ENCODE measurements at places on chromosomes 7 and 10.
A peak's percentile ranks its signal among the peaks of the same experiment; 100 is the strongest.

DNA sequence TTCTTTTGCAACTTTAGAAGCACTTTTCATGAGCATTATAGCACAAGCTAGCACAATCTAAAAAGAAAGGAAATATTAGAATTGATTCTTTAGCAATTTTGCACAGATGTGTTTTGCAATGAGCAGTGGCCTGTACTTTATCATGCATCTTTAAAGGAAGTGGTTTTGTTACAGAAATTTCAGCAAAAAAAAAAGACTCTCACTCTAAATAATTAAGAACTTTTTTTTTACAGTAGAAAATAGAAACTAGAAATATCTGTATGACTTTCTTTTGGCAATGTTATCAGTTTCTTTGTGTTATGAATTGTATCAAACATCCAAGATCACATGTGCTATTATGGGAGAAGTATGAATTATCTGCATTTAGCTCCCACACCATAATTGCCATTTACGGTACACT lies 195.7 kb upstream of the KLF6 start:
- peaks cover 5% of the 10 kb centered on the region for H3K36me3 ChIP-seq
- no peak overlapping the region for H3K27ac ChIP-seq
- DNase-seq: no peak
- no peak overlapping the region for H3K4me3 ChIP-seq
- peaks cover 2% of the 10 kb centered on the region for H3K4me1 ChIP-seq

DNA sequence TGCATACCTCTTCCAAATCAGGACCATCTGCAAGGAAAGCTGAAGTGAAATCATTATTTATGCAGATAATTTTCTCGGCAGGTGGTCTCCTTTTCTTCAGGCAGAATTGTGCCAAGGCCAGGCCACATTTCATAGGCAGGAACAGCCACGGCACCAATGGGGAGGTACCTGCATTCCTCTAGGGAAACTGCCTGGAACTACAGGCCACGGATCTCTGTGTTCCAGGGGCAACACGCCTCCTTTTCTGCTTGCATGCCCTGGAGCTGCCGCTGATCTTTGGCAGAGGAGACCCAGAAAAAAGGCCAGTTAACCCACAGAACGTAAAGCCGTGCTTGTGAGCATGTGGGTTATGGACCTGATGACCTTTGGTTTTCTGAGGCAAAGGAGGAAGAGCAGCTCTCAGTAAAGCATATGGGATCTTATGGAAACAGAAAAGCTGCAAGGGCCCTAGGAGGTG lies 111.2 kb upstream of the KIAA1217 start:
- DNase-seq: no peak
- H3K27ac ChIP-seq: no peak overlapping the region
- peaks cover 7% of the 10 kb centered on the region for H3K36me3 ChIP-seq
- H3K4me3 ChIP-seq: no peak overlapping the region
- peaks cover 3% of the 10 kb centered on the region for H3K27me3 ChIP-seq

- no peak for DNase-seq
- H3K27me3 ChIP-seq: peaks cover 2% of the 10 kb centered on the region
- no peaks in the 10 kb centered on the region for H3K36me3 ChIP-seq
Measured at GRCh38 chr7:44561962-44562621, 11.6 kb downstream of the DDX56 start.

DNA sequence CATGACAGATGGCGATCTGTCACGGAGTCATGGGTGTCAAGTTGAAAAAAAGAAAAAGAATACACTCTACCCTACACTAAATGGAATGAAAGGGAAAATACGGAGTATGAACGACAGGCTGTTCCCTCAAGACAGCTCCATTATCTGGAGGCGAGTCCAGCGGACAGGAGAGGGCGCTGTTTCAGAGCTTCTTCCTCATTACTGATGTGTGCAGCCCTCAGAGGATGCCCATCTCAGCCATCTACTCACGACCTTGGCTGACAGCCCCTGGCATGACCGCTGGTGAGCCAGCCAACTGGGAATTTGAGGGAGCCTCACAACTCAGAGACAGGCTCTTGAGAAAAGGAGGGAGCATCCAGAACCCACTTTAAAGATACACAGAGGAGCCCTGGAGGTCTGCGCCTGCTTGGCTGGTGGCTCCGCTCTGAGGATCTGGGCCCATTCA lies 49.6 kb upstream of the SMNDC1 start:
- peaks cover 6% of the 10 kb centered on the region for H3K4me1 ChIP-seq
- H3K36me3 ChIP-seq: no peaks in the 10 kb centered on the region
- H3K4me3 ChIP-seq: no peak overlapping the region
- peaks cover 7% of the 10 kb centered on the region for H3K27me3 ChIP-seq
- H3K27ac ChIP-seq: no peak overlapping the region

GRCh38 chr10:78577712-78578111 lies 491.1 kb upstream of the ZMIZ1 start:
- H3K4me3 ChIP-seq: no peak overlapping the region
- DNase-seq: no peak
- H3K27me3 ChIP-seq: no peaks in the 10 kb centered on the region

DNA sequence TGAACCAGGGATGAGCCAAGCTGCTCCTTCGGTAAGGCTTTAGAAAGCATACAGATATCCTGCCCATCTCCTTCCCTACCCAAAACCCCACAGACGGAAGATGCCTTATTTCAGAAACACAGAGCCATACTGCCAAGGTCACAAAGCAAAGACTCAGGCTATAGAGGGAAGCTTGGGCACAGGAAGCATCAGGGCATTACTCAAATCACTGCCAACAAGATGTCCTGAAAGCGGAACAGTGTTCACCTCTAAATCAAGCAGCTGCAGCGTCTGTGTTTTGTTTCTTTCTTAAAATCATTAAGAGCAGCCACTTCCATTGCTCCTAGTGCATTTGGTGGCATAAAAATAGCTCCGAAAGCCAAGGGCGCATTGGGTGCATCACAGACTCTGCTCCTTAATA lies 307.3 kb downstream of the SORCS1 start:
- H3K4me3 ChIP-seq: no peak overlapping the region
- H3K4me1 ChIP-seq: no peaks in the 10 kb centered on the region
- peaks cover 15% of the 10 kb centered on the region for H3K36me3 ChIP-seq
- H3K27ac ChIP-seq: no peak overlapping the region
- DNase-seq: no peak

DNA sequence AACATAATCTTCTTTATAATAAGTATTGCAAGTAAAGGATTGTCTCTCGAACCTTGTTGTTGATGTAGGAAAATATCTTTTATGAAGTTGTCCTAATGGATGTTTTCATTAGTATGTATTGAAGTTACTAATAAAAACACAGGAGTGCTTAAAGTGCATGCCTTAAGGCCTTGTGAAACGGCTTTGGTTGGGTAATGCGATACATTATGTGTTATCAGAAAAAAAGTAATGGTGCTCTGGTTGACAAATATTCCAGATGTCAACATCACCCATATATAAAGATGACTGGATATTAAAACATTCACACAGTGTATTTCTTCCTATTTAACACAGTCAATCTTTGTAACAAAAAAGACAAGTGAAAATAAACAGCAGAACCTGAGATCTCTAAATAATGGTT lies 310.7 kb downstream of the PRKG1 start:
- DNase-seq: no peak
- no peaks in the 10 kb centered on the region for H3K4me1 ChIP-seq
- H3K4me3 ChIP-seq: no peak overlapping the region
- H3K27ac ChIP-seq: no peak overlapping the region

DNA sequence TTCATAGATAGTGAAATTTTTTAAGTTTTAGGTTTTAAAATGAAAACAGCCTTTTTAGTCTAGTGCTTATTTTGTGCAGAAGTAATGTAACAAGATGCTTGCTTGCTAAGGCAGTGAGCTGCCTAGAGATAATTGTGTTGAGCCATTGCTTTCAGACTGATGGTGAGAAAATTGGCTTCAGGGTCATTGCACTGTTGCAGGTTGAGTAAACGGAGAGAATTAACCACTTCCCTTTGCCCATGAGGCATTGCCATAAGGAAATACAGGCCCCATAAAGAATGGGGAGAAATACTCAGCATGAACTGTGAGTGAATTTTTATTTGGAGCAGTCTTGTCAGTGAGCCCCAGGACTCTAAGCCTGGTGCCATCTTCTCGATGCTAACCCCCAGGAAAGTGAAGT lies 140.5 kb downstream of the LRRC4 start:
- H3K27ac ChIP-seq: no peak overlapping the region
- H3K27me3 ChIP-seq: peaks cover 5% of the 10 kb centered on the region
- H3K4me1 ChIP-seq: peaks cover 44% of the 10 kb centered on the region
- no peaks in the 10 kb centered on the region for H3K36me3 ChIP-seq

DNA sequence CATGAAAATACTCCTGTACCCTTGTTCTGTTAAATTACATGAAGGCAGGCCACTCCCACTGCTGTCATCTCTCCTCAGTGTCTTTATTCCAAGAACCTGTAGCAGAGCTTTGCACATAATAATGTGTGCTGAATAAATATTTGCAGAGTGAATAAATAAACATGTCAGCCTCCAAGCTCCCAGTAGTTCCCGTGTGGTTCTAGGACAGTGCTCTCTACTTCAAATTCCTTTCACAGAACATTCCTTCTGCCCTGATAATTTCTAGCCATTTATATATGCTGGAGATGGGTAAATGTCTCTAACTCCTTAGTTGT lies 20.3 kb upstream of the HYAL4 start:
- H3K4me3 ChIP-seq: no peak overlapping the region
- H3K27ac ChIP-seq: no peak overlapping the region
- H3K4me1 ChIP-seq: no peaks in the 10 kb centered on the region
- peaks cover 1% of the 10 kb centered on the region for H3K27me3 ChIP-seq
- H3K36me3 ChIP-seq: no peaks in the 10 kb centered on the region

DNA sequence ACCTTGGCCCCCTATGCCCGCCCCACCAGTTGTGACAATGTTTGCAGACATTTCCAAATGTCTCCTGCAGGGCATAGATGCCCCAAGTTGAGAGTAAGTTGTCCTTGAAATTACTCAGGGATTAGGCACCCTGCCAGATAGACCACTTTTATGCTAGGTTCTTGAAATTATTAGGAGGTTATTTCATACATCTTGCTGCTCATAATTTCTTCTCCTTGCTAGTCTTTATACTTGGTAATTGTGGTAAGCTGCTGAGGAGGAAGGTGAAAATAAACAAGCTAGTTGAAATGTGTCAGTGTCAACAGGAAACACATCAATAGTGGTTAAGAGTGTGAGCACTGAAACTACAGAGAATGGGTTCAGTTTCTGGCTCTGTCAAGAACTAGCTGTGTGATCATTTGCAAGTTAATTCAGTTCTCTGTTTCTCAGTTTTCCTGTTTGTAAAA lies 63.7 kb upstream of the AOAH start:
- no peak overlapping the region for H3K27ac ChIP-seq
- H3K36me3 ChIP-seq: no peaks in the 10 kb centered on the region
- H3K4me1 ChIP-seq: peaks cover 22% of the 10 kb centered on the region
- DNase-seq: no peak
- H3K27me3 ChIP-seq: no peaks in the 10 kb centered on the region
- H3K4me3 ChIP-seq: no peak overlapping the region

GRCh38 chr7:151384352-151384697 lies 25.5 kb downstream of the WDR86 start:
- peaks cover 5% of the 10 kb centered on the region for H3K36me3 ChIP-seq
- no peak overlapping the region for H3K4me3 ChIP-seq
- H3K27ac ChIP-seq: no peak overlapping the region
- peaks cover 19% of the 10 kb centered on the region for H3K27me3 ChIP-seq
- peaks cover 12% of the 10 kb centered on the region for H3K4me1 ChIP-seq
- no peak for DNase-seq

DNA sequence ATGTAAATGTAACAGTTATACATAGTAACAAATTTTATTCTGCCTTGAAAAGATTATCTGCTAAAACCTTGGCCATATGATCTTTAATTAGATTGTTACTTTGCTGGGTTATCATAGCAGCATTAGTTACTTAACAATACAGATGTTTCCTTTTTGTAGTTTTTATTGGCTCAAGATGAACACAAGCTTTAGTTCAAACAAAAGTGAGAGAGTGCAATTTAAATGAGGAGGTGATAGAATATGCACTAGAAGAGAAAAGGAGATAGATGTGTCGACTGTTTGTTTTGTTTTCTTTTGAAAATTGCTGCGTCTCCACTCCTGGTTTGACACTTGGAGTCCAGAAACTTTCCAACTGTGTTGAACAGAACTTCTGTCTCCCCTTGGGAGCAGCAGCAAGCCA lies 91.4 kb upstream of the CAV2 start:
- no peak for DNase-seq
- no peaks in the 10 kb centered on the region for H3K36me3 ChIP-seq
- no peak overlapping the region for H3K4me3 ChIP-seq
- H3K27me3 ChIP-seq: no peaks in the 10 kb centered on the region
- H3K27ac ChIP-seq: no peak overlapping the region

- H3K36me3 ChIP-seq: no peaks in the 10 kb centered on the region
- H3K4me3 ChIP-seq: peak overlapping the region; percentile 95
- H3K27me3 ChIP-seq: peaks cover 8% of the 10 kb centered on the region
- peaks cover 27% of the 10 kb centered on the region for H3K4me1 ChIP-seq
- DNase-seq: no peak
Measured at GRCh38 chr10:5891009-5891408, 966 bp downstream of the FBH1 start.

GRCh38 chr10:127849921-127850320 lies 42.8 kb downstream of the CLRN3 start:
- no peak overlapping the region for H3K4me3 ChIP-seq
- no peak for DNase-seq
- no peaks in the 10 kb centered on the region for H3K4me1 ChIP-seq
- peaks cover 6% of the 10 kb centered on the region for H3K27me3 ChIP-seq
- H3K36me3 ChIP-seq: no peaks in the 10 kb centered on the region

GRCh38 chr10:132724446-132724845 lies 61.5 kb downstream of the NKX6-2 start:
- H3K27ac ChIP-seq: no peak overlapping the region
- peaks cover 24% of the 10 kb centered on the region for H3K36me3 ChIP-seq
- H3K4me1 ChIP-seq: peaks cover 11% of the 10 kb centered on the region
- peak overlapping the region; percentile 7 for H3K4me3 ChIP-seq

DNA sequence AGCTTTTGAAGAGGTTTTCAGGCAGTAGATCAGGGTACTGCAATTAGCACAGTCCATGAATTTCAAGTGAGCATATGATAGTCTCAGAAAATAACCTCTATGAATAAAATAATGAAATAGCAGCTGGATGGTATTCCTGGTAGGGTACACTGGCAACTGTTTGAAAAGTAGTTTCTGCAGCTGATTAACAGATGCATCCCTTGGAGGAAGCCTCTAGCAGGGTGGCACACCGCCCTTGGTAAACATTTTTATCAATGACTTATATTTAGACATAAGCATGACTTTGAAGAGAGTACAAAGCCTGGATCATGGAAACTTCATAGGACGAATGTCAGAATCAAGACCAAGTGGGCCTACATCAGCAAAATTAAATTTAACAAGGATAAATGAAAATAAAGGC lies 26.8 kb downstream of the WNT16 start:
- H3K4me3 ChIP-seq: no peak overlapping the region
- no peak for DNase-seq
- no peak overlapping the region for H3K27ac ChIP-seq
- no peaks in the 10 kb centered on the region for H3K27me3 ChIP-seq

GRCh38 chr7:84249656-84250055 lies 55.1 kb upstream of the SEMA3A start:
- no peak overlapping the region for H3K27ac ChIP-seq
- H3K4me3 ChIP-seq: no peak overlapping the region
- no peaks in the 10 kb centered on the region for H3K36me3 ChIP-seq
- DNase-seq: no peak
- H3K27me3 ChIP-seq: no peaks in the 10 kb centered on the region

DNA sequence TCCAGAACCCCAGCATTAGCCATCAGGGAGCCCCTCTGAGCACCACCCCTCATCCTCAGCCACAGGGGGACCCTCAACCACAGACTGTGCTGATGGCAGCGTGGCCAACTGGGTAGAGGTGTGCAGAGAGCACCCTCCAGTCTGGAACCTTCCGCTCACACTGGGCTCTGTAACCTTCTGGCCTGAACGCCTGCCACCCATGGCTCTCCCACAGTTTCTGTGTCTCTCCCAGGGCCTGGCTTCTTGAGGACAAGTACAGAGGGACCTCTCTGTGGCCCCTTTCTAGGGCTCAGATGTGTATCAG lies 503.0 kb upstream of the MGMT start:
- DNase-seq: no peak
- no peak overlapping the region for H3K4me3 ChIP-seq
- H3K27me3 ChIP-seq: no peaks in the 10 kb centered on the region
- peaks cover 5% of the 10 kb centered on the region for H3K36me3 ChIP-seq
- H3K27ac ChIP-seq: no peak overlapping the region
